ENCODE measurements at places on chromosomes 13 and 19. TPM values are rescaled to one million over a fixed set of nuclear protein-coding genes. Genes with fewer than 3 reads are reported as not detected.

DNA sequence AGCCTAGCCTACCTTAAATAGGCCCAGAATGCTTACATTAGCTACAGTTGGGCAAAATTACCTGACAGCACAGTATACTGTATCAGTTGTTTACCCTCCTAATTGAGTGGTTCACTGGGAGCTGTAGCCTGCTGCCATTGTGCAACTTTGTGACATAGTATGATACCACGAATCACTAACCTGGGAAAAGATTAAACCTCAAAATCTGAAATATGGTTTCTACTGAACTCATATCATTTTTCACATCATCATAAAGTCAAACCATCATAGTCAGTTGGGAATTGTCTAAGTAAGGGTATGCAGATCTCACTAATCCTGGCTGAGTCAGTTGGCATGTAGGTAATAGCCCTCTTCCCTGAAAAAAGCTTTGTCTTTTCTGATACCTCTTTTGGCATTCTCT, 9.2 kb downstream of the PAN3 start:
- DNase-seq = no peak

DNA sequence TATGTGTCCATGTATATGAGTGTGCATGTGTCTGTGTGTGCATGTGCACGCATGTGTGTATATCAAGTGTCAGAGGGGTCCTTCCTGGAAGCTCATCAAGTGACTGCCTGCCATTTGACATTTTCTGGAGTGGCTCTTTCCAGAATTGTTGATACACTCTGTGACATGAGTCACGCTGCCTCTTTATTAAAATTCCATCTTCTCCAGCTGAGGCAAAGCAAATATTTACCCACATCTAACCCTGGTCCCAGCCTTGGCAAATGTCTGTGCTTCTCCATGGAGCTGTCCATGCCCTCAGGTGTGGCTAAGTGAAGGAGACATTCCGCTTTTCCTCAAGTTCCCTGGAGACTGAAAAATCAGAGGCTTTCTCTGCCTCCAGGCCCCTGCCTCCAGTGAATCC, 88.2 kb upstream of the MBNL2 start:
- H3K27me3 ChIP-seq = no peaks in the 10 kb centered on the region
- no peak overlapping the region for H3K4me3 ChIP-seq
- no peak overlapping the region for H3K27ac ChIP-seq
- no peaks in the 10 kb centered on the region for H3K36me3 ChIP-seq

GRCh38 chr19:14530005-14530348, 583 bp downstream of the TECR start:
- no peaks in the 10 kb centered on the region for H3K27me3 ChIP-seq
- no peak for DNase-seq
- H3K27ac ChIP-seq = no peak overlapping the region

GRCh38 chr13:59890054-59890453, 273.7 kb downstream of the DIAPH3 start:
- no peaks in the 10 kb centered on the region for H3K36me3 ChIP-seq
- H3K4me1 ChIP-seq = no peaks in the 10 kb centered on the region
- H3K4me3 ChIP-seq = no peak overlapping the region
- no peak for DNase-seq
- no peak overlapping the region for H3K27ac ChIP-seq

Gene ZNF99
- not detected for total RNA-seq

Gene ZNF90
- total RNA-seq = 80.1 TPM

Gene KDM4B
- total RNA-seq = 43.7 TPM

All from H9 (cell line).